ENCODE measurements at places on chromosomes 13 and 19.

DNA sequence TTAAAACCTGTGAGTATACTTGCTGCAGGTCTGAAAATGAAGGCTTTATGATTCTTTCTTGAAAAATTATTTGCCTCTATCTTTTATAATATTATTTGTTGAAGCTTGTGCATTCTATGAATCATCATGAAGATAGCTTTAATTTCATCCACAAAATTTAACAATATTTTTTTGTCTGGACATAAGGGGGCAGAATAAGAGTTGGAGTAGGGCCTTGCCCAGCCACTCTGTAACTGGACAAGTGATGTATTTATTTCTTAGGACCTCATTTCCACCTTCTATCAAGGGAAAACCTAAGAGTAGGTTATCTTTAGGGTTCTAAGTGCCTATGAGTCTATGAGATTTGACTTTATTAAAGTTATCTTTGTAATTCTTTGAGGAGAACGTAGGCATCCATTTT, 49.9 kb downstream of the N4BP2L1 start:
- DNase-seq = no peak

GRCh38 chr19:17266589-17266974, 661 bp upstream of the BABAM1 start:
- DNase-seq = no peak

DNA sequence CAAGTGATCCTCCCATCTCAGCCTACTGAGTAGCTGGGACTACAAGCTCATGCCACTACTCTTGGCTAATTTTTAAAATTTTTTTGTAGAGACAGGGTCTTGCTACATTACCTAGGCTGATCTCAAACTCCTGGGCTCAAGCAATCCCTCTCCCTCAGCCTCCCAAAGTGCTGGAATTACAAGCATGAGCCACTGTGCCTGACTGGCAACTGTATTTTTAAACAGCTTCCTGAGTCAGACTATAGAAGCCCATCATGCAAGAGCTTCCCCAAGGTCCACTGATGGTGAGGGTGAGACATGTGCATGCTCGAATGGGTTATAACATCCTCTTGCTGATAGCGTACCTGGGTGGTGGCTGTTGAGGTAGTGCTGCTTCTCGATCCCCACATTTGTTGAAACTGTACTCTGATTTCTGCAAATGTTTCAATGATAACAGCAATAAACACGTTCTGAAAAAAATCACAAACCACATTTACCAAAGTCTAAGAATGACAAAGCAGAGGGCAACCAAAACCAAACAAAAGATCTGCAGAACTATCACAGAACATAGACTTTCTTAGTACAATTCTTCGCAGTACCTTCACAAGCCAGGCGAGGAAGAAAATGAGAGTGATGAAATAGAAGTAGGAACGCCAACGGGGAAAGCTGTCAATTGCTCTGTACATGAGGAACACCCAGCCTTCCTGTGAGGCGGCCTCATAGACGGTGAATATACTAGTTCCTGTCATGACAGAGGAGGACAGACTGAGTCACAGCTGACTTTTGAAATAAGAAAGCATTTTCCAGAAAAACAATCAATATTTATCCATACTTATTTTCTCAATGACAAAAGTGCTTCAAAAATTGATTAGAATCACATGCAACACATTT, 124.4 kb downstream of the NALCN start:
- no peak for DNase-seq

DNA sequence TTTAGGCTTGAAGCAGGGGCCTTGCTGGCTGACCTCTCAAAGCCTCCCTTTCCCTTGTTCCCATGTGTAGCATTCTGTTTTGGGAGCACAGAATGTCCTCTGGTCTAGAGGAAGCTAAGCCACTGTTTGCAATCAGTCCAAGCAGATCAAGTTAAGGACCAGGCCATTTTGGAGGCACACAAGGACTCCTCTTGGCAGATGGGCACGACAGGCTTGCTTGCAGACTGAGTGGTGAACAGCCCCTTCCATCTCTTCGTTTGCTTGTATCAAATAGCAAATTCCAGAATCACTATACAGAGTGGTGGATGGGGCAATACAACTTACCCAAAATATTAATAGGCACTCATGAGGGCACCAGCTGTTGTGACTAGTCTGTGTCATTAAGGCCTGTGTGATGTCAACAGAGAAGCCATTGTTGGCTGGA, 215.5 kb upstream of the SERP2 start:
- DNase-seq = no peak
